ENCODE measurements at places on chromosomes 1 and 21. TPM values are rescaled to one million over a fixed set of nuclear protein-coding genes. Genes with fewer than 3 reads are reported as not detected.

Gene ST6GALNAC3
- 4.1 TPM for total RNA-seq

Gene ACTL8
- total RNA-seq: 0.17 TPM

Gene IFNLR1
- 8.6 TPM for total RNA-seq

Gene RGL1
- total RNA-seq: 3.2 TPM

Gene BCL2L15
- total RNA-seq: under 0.01 TPM

- DNase-seq: no peak
These were observed 450.7 kb downstream of the CAMTA1 start for GRCh38 chr1:7235871-7236517.

- DNase-seq: no peak
These were observed 27.3 kb upstream of the EVA1B start for GRCh38 chr1:36350659-36351226.

DNA sequence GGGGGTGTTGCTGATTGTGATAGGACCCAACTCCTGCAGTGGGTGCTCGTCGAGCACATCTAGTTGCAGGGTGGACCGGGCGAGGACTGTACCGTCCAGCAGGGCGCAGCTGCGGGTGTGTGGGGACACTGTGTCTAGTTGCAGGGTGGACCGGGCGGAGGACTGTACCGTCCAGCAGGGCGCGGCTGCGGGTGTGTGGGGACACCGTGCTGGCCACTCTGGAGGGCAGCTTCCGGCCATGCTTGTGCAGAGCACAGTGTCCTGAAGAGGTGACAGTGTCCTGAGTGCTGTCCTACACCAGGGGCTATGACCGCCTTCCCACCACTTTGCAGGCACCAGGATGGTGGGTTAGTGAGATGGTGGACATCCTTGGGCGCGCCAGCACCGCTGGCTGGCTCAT lies 4.6 kb upstream of the TRPM2 start:
- no peak for DNase-seq

GRCh38 chr1:180912211-180912800 lies 391 bp upstream of the KIAA1614 start:
- DNase-seq: no peak

GRCh38 chr21:25176637-25177412 lies 430.5 kb downstream of the MRPL39 start:
- DNase-seq: no peak

DNA sequence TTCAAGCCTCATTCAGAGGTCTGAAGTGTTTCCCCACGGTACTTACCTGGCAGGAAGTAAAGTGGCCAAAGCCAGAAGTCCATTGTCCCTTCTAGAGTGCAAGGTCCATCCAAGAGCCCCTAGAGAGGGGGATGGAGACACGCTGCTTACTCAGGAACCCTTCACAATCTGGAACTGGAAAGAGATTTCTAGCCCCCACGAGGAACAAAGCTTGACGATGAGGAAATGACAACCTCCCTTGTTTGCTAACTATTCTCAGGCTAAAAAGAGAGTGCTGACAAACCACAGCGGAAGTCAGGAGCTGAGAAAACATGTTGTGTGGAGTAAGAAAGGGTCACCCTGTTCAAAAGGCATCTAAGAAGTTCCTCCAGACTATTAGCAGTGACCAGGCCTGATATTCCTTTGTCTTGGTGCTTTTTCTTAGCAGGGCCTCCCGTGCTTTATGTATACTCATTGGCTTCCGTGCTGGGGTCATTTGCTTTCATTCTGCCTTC lies at the start of gene FCMR:
FCMR (minus strand) TSS at position 170 of the 494 bp plus-strand sequence; CDS start at position 83, 87 bp downstream.
- DNase-seq: no peak

- DNase-seq: no peak
These were observed 20.2 kb upstream of the SLFNL1 start for GRCh38 chr1:41041614-41042270.

- no peak for DNase-seq
These were observed 23.8 kb downstream of the DAB1 start for GRCh38 chr1:57400048-57400447.

DNA sequence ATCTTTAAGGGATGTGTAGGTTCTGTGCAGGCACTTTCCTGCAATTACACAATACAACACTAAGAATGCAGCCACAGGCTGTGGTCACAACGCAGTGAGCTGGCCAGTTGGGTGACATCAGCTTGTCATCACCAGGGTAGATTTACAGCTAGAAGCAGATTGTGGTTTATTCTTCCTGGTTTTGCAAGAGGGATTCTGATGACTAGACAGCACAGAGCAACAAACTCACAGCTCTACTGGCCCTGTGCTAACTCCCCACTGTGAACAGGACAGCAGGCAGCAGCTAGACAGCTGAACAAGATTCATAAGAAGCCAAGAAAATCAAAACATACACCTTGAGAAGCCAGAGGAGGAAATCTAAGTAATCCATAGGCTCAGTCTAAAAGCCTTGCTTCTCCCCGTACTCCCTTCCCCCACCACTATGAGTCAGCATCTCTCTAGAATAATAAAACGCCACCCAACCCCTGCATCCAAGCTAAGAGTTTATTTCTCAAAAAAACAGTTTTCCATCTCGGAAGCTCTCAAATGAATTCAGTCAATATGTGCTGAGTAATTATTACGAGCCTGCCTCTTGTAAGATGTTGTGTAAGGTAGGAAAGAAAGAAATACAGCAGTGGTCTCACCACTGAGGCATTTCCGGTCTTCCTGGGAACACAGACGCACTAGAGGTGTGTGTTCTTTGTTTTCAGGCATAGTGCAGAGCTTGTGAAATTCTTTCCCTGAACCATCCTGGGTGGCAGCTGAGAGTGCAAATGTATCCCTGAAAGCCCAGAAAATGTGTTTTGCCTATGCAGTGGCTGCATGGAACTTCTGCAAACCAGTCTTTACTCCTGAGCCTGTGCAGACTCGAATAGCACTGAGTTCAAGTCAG lies 162.8 kb downstream of the NTPCR start:
- DNase-seq: peak; percentile 99

DNA sequence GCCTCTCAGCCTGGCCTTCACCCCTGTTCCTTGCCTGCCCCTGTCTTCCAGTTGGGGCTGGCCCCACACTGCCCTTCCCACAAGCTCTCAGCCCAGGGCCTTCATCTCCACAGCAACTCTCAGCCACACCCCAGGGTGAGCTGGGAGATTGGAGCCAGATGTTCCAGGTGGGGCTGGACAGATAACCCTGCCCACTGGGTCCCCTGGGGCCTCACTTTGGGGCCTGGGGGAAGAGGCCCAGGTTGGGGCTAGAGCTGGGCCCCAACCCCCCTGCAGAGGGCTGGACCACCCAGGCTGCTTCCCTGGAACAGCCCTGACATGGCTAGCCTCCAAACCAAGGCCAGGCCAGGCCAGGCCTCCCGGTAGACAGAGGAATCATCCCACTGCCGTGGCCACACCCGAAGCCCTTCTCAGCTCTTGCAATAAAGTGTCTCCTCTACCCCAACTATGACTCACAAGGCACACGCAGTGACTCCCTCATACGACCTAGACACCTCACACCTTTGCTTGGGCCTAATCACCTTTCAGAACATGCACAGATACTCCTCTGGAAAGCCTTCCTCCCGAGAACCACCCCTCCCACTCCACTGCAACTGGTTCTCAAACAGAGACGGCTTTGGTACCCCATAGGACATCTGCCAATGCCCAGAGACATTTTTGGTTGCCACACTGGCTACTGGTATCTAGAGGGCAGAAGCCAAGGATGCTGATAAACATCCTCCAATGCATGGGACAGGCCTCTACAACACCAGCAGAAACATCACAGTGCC lies 22.2 kb downstream of the SLC2A1 start:
- peak; percentile 49 for DNase-seq

DNA sequence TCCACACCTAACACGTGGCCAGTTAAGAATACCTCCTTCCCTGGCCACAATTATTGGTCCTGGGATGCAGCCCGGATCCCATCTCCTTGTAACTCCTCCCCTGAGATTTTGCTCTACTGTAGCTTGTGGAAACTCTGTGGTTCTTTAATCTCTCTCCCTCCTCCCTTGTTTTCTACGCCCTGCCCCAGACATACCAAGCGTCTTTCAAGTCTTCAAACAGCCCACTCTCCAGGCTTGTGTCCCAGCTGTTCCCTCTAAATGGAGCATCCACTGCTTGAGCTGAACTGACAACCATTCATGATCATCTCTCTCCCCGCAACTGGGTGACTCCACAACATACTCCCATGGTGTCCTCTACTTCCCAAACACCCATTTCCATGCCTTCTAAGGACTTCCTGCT lies 111.6 kb downstream of the SIPA1L2 start:
- DNase-seq: no peak

- DNase-seq: no peak
These were observed 376 bp downstream of the SF3A3 start for GRCh38 chr1:37989361-37989930.

DNA sequence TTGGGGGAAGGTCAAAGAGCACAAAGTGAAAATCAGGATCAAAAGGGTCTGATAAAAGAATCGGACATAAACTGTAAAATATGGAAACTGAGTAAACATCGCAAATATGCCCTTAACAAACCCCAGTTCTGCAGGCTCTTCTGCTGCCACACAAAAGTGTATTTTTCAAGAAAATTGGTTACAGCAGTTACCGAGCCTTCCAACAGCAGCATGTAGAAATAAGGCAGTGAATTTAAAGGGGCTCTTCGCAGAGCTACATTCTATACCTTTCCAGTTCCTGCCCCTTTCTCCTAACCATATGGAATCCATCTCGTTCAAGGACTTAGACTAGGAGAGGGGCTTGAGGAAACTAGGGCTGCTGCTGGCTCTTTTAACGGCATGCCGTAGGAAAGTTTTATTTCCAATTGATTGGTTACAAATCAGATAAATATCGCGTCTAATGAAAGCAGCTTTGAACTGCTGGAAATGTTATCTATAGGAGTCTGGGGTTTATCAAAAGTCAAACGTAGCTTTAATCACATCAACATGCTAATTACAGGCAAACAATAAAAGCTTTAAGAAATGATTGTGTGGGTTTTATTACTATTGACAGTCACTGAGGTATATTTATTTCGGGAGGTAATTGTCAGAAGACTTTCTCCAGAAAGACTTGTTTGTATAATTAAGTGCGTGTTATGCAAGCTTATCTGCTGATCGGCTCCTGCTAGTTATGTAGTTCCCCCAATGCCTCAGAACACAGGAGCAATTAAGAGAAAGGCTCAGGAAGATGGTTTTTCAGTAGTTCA lies 59.1 kb downstream of the GORAB start:
- DNase-seq: no peak

- no peak for DNase-seq
These were observed 2.9 kb upstream of the CAMK1G start for GRCh38 chr1:209580577-209580976.

Measured in kidney epithelial cell (primary cell).